Tibial nerve (tissue), 4 donors: ENCODE measurements at places on chromosomes 7 and 10. TPM values are rescaled to one million over a fixed set of nuclear protein-coding genes. Genes with fewer than 3 reads are reported as not detected.

DNA sequence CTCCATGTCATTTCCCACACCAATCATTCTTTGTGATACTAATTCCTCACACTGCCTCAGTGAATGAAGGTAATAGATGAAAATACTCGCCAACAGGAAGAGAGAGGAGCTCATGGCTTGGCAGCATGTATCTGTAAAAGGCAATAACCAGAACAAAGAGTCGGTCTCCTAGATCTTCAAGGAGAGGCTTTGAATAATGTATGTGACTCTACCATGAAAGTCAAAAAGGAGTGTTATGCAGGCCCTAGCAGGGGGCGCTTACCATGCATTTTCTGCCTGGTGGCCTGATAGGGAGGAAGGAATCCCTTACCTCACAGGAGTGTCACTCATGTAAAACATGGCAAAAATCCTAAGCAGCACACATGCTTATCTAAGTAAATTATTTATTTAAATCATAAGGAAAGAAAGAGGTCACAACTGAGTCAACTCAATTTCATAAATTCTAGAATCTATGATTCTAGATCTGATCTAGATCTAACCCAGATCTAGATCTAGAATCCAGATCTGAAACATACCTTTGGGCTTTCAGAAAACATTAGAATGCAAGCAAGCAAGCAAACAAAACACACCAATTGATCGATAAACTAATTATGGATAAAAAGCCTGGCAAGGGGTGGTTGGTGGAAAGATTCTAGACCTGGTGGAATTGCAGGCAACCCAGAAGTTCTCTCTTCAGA, 226.3 kb upstream of the KLF6 start:
- no peak for DNase-seq

GRCh38 chr10:57716884-57717283, 550.8 kb downstream of the IPMK start:
- DNase-seq, result no peak

GRCh38 chr7:74033372-74034311, 5.7 kb downstream of the ELN start:
- peak; percentile 58 for DNase-seq

DNA sequence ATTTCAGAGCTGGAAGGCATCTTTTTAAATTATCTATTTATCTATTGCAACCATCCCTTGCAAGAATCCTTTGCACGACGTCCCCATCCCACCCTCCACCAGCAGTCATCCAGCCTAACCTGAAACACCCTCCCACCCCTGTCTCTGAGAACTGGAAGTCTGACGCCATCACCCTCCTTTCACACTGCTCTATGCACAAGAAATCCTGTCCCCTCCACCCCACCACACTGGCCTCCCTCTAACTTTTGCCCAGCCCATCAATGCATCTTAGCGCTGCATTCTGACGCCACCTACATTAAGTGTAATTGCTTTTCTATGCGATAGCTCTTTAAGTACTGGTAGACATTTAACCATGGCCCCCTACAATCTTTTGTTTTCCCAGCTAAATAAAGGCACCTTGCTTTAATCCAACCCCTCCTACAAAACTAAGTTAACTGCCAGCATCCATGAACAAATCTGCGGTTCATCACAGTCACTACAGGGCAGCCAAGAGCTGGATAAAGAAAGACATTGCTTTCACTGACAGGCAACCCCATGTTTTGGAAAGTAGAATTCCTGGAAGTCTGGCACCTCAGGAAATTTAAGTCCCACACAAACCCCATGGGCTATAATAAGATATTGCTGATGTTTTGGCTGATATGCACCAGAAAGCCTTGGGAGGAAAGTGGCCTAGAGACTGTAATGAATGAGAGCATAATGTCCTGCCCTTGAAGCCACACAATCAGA, 128.0 kb downstream of the GLI3 start:
- DNase-seq, result no peak

DNA sequence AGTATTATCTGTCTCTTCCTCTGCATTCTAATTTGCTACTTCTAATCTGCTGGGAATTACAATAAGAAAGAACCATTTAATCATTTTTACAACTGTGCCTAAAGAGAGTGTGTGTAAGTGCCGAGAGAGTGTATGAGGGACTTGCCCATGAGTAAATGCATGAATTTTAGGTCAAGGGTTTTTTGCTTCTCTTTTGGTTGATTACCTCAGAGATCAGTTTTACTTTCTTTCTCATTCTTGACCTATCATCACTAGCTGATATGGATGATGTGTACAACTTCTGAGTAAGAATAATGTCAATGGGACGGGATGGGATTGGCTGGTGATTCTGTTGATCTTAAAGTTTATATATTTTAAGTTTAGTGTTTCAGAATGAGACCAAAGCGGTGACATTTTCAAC, 47.8 kb downstream of the IKZF1 start:
- no peak for DNase-seq

CYP26C1 gene
- total RNA-seq, result not detected

GRCh38 chr10:74775099-74775498, 51.3 kb upstream of the KAT6B start:
- no peak for DNase-seq
